ENCODE measurements at places on chromosomes 7 and 10.

DNA sequence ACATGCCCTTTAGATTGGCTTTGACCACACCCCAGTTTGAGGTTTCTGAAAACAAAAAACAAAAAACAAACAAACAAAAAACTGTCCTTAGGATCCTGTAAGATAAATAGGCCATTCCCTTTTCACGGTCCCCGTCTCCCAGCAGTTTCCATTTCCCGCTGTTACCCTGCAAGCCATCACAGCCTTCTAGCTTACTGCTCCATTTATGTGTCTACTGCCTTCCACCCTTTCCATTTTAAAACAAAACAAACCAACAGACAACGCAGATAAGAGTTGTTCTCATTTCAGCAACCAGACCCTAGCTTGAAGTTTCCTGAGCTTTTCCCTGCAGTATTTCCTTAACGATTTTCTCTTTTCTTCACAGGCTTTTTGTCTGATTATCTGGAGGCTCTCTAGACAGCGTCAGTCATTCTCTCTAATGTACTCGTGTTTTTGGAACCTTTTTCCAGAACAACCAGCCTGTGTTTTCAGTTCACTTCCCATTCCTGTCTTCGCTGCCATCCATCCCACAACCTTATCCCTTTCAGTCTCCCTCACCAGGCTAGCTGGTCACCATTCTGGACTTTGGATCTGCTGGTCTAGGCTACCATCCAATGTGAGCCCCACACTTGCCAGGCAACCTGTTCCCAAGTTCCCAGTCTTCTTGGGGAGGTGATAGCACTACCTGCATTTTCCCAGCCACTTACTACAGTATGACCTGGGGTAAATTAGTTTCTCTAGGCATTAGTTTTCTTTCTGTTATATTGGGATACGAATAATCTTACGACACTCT lies 317.3 kb upstream of the FZD1 start:
- no peak for DNase-seq

DNA sequence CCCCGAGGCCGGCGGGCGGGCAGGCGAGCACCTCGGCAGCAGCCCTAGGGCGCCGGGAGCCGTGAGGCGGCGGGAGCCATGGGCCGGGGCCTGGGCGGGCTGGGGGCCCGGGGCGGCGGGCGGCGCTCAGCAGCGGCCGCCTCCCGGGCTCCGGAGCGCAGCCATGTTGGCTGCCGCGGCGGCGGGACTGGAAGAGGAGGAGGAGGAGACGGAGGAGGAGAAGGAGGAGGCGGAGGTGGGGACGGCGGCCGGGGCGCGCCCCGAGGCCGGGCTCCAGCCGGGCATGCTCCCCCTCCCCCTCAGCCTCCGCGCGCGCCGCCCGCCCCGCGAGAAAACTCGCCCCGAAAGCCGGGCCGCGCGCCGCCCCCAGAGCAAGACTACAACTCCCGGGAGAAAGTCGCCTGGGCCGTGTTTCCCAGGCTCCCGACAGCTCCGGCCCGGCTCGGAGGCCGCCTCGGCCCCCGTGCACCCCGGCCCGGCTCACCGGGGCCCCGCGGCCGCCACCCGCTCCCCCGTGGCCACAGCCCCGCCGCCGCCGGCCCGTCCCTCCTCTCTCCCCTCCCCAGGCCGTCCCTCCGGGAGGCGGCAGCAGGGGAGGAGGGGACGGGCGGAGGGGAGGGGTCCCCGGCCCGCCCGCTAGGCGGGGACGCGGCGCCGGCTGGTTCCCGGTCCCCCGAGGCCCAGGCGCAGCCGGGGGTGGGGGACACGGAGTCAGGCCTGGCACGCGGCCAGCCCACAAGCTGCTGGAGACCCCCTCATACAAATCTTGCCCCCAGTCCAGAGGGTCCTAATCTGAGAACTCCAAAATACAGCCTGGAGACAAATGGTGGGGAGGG lies at the start of gene DLG5:
Gene DLG5, minus strand, starts transcription at position 190 of the 836 bp plus-strand sequence. CDS start 235 bp downstream, outside the sequence.
- no peak for DNase-seq

- no peak for DNase-seq
These were observed 23.5 kb downstream of the FBXW4 start for GRCh38 chr10:101671453-101671852.

DNA sequence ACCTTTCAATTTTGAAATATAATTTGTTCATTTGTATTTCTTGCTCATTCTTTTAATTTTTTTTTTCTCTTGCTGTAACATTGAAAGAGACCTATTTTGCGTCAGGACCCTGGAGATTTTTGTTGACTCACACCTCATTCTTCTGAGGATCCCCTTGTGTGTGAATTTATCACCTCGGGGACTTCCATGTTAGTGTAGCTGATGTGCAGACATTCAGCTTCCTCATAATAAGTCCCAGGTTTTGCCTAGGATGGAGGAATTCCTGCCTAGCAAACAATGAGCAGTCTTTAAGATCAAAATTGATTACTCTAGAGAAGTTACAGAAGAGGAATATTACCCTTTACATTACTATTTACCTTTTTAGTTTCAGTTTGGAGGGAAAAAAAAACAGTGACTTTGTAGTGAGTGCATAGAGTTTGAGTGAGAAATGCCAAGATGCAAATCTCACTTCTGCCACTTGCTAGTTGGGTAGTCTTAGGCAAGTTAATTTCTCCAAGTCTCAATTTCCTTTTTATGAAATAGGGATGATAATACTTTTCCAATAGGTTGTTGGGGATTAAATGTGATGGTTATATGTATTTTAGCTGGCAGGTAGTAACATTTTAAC lies 14.3 kb downstream of the TES start:
- no peak for DNase-seq

GRCh38 chr10:72323771-72324191 lies 30.9 kb downstream of the DNAJB12 start:
- DNase-seq, result no peak

All from astrocyte (in vitro differentiated cells and primary cell).